ENCODE measurements at places on chromosomes 1 and 21.

DNA sequence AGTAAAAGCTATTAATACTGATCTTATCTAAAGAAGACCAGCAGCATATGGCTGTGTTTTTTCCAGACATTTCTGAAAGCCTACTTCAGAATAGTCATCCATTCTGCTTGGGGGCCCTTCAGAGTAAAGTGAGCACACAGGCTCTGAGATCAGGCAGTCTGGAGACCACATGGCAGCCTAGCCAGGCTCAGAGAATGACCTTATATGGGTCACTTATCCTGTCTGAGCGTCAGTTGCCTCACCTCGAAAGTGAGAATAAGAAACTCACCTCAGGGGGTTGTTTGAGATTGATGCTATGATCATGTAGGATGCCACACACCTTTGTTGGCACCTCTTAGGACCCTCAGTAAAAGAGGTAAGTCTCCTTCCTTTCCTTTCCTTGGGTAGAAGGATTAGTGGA is 270.4 kb downstream of the GRIK1 start:
- no peak for DNase-seq

DNA sequence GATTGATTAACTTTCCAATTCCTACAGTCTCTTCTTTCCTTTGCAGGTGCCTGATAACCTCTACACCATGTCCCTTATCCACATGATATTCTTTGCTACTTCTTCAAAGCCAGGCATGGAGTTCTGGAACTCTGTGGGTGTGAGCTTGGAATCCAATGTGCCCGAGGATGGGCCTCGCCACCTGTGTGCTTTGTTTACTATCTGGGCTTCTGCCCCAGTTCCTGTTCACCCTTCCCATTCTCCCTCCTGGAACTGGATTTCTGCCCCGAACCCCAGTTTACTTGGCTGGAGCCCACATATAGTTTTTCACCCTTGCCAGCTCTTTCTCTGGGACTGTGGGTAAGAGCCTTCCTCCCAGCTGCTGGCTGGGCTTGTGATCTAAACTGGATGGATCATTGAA is 75.2 kb upstream of the AK4 start:
- DNase-seq = no peak

DNA sequence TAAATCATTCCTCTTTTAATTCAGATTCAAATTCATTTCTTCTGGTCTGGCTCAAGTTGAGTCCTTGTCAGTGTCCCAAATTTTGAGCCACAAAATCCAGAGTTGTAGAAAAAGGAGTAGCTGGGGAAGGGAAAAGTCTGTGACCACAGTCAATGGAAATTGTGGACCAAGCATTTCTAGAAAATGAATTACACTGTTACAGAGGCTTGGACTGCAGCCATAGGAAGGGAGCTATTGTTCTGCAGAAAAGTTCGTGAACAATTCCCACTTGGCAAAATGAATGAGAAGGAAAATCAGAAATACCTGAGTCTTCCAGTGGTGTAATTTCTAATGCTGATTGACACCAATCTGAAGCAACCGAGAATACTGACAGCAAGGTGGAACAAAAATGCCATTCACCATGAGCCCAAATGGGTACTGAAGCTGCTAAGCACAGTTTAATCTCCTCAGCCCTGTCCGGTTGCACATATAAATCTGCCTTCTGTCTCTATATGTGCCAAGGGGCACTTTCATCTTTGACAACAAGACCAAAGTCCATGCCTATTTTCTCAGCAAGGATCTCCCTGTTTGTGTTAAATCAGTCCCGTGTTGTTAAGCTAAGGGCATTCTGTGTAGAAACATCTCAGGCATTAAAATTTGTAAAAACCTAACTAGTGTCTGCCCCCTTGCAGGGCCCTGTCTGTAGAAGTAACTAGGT is 51.3 kb downstream of the TEX35 start:
- no peak for DNase-seq

DNA sequence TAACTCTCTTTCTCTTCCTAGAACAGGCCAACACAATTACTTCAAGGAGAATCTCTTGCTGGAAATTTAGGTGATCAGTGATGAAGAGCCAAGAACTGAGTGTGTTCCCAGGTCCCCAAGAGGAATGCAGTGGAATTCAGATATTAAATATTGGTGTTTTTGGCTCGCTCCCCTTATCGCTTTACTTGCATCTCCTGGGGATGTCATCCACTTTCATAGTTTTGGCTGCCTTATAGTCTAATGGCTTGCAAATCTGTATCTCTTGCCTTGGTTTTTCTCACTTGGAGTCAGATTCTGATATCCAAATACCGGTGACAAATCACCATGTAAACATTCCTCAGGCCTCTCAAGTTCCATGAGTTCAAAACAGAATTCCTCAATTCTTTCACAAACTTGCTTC is 151.0 kb upstream of the C1orf87 start:
- DNase-seq = no peak

- DNase-seq = no peak
These were observed 181.1 kb downstream of the DYRK1A start for GRCh38 chr21:37547615-37548200.

- DNase-seq = peak; percentile 67
These were observed 27.2 kb upstream of the TINAGL1 start for GRCh38 chr1:31548907-31549808.

DNA sequence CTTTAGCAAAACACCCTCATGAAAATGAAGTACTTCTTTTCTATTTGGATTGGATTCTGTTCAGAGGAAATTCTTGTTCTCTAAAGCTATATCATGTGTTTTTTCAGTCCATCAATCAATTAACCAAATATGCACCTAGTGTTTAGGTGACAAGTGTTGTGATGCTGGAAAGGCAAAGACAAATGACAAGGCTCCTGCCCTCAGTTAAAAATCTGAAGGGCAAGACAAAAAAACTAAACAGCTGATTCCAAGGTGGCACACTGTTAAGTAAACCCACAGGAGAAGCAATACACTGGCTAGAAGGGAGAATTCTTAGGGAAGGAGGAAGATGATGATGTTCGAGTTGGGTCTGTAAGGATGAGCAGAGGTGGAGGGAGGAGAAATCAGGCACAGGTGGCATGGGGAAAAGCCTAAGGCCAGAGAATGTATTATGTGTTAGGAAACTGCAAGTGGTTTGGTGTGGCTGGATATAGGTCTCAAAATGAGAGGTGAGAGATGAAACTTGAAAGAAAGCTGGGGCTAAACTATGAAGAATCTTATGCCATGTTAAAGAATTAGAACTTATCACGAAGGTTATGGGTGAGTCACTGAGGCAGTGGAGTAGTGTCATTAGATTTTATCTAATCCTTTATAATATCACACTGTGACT is 51.8 kb upstream of the GFI1 start:
- DNase-seq = no peak

DNA sequence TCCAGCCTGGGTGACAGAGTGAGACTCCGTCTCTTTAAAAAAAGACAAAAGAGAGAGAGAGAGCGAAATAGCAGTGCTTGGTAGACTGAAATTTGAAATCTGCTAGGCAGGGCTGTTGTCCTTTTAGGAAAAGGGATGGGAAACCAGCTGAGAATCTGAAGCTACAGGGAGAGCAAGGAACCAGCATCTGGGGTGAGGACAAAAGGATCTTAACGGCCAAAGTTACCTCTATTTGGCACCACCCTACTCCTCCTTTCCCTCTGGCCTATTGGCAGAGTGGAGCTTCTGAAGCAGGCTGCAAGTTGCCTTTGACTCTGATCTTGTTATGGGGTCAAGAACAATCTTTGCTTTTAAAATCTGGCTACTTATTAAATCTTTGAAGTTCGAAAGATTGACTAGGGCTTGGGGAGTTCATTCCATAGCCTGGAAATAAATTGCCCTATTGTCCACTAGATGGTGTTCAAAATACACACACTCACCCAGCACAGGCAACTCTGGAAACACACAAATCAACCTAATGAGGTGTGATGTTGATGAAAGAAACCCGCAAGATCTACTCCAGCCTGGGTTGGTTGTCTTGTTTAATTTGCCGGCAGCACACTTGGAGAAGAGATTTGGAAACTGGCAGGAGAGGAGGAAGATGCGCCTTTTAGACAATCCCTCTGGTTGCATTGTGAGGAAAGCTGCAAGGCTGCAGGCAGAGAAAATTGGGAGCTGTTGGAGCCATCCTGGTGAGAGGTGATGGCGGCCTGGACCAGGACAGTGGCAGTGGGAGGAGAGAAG is 16.5 kb upstream of the PARP1 start:
- DNase-seq = no peak

DNA sequence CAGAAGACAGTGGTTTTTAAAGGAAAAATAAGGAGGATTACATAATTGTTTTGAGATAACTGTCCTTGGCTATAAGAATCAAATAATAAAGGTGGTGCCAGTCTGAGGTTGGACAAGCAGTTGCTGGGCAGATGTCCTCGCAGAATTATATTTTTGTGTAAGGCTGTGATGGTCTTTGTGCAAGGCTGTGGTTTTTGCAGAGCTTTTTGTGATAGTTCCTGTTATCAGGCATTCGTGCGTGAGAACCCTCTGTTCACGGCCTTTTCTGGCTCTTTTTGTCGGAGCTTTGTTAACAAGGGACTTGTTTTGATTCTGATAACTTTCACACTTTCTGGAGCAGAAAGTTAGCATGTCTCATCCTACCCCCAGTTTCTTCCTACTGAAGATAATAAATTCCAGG is 33.4 kb downstream of the SH3BP5L start:
- DNase-seq = no peak

- peak; percentile 57 for DNase-seq
These were observed 91.2 kb upstream of the JUN start for GRCh38 chr1:58874757-58875755.

GRCh38 chr1:163013826-163014600 is 55.1 kb upstream of the RGS4 start:
- DNase-seq = no peak

DNA sequence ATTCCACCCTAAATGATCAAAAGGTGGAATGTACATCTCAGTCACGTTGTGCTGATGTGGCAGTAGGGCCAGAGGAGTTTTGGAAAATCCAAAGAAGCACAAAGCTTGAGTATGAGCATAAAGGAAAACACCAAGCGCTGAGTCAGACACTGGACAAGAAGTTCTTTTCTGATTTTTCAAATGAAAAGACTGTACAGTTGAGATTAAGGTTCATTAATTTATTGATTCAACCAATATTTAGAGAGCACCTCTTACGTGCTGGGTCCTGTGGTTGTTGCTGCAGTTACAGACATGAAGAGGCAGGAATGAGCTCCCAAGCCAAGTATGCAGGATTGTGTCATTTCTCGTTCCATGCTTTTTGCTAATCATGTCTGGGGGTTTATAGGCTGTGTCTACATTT is 28.9 kb upstream of the APP start:
- DNase-seq = no peak

- no peak for DNase-seq
These were observed 27.6 kb downstream of the SLC44A5 start for GRCh38 chr1:75583282-75583681.

DNA sequence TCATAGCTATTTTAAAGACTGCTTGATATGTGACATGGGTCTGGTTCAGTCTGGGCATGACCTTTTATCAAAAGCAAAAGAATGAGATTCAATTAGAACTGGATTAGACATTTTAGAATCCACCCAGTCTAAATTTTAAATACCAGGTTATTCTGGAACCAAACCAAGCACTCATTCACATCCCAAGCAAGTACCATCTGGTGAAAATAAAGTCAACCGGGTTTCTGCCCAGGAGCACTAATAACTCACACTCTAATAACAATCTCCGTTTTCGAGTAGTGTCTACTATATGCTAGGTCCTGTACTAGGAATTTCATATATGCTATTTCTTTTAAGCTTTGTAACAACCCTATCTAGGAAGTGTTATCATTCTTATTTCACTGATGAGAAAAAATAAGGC is 30.6 kb downstream of the ZNHIT6 start:
- no peak for DNase-seq

- DNase-seq = no peak
These were observed 37.7 kb upstream of the ARHGAP29 start for GRCh38 chr1:94275083-94275482.

- no peak for DNase-seq
These were observed 301.9 kb downstream of the NPHP4 start for GRCh38 chr1:5690291-5690690.

DNA sequence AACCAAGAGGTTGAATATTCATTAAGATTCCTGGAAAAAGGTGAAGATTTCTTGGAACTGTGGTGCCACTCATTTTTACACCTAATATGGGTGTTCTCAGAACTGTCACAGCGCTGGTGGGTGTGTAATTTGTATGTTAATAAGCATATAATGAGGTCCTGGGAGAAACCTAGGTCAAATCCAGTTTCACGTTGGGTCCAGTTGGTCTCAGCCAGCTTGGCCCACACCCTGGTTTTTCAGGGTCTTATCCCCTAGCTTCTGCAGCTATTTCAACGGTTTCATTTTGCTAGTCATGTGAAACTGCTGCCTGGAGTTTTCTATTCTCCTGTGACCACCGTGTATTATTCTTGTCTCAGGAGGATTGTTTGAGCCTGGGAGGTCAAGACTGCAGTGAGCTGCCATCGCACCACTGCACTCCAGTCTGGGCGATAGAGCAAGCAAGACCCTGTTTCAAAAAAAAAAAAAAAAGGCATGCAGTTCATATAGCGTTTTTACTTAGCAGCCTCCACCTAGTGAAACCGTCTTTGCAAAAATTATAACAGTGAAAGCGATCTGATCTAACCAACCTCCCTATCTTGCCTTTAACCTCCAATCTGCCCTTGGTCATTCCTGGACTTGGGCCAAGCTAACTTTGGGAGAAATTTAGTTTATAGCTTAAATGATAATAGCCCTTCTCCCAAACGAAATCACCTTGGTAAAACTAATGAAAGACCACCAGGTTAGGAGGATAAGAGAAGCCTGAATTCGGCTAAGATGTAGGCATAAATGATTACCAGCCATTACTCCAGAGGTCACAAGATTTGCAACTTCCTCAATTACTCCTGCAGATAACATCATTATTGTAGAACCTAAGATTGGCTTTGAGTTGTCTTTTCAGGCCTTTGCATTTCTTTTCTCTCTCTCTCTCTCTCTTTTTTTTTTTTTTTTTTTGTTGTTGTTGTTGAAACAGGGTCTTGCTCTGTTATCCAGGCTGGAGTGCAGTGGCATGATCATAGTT is 44.0 kb downstream of the PTAFR start:
- DNase-seq = no peak

- DNase-seq = no peak
These were observed 25.7 kb upstream of the GNG4 start for GRCh38 chr1:235675152-235675890.

DNA sequence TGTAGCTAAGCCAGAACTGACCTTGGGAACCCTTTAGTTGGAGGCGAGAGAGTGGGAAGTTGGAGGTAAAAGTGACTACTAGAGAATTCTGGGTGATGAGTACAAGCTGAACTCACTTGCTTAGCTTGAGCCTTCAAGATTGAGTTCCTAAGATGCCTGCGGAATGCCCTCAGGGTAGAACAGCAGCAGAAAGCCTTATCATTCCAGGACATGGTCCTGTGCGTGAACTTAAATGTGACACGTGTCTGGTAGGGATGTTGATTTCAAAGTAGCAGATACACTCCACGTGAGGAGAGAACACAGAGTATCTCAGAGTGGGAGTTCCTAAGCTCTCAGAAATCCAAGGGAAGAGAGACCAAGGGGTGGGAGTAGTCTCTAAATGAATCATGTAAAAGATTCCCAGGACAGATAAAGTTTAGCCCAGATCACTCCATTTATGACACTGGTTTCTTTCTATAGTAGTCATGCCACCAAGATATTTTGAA is 60.1 kb downstream of the KCNK1 start:
- no peak for DNase-seq

- DNase-seq = no peak
These were observed 1353.9 kb downstream of the NCAM2 start for GRCh38 chr21:22352088-22352487.

GRCh38 chr1:54971317-54971791 is 9.1 kb upstream of the TMEM61 start:
- no peak for DNase-seq

- DNase-seq = no peak
These were observed 26.4 kb downstream of the LDLRAP1 start for GRCh38 chr1:25569597-25570396.

All from substantia nigra (tissue), 51 donors.